ENCODE measurements at places on chromosomes 16 and 17.

DNA sequence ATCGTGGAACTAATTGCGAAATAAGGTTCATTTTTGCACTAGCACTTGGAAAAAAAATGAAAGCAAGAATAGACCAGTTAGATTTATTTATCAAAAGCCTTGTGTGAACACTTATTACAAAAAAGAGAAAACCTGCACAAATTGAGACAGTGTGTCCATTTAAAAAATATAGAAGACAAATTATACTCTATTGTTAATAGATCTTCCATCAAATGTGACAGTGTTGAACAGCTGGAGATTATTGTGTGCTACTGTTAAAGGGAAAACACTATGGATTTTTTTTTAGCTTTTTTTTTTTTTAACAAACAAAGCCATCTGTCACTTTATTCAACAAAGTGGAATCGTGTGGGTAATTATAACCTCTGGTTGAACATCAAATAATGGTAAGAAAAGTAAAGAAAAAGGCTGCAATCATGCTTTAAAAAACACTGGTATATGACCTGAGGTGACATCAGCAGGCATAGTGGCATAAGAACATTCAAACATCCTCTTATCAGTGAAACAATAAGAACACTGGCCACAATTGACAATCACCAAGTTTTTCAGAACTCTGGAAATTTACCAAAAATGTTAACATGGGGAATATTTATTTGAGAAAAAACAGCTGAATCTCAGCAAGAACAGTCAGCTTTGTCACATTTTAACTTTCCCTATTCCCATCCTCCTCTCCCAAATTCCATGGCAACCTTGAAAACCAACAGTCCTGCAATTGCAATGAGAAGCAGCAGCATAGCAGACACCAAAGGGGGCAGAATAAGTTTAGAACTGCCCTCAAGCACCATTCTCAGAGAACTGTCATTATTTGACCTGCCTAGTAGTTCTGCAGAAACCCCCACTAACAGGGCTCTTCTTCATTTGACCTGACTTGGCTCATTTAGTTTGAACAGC is 442.3 kb upstream of the MON1B start:
- DNase-seq, result no peak

DNA sequence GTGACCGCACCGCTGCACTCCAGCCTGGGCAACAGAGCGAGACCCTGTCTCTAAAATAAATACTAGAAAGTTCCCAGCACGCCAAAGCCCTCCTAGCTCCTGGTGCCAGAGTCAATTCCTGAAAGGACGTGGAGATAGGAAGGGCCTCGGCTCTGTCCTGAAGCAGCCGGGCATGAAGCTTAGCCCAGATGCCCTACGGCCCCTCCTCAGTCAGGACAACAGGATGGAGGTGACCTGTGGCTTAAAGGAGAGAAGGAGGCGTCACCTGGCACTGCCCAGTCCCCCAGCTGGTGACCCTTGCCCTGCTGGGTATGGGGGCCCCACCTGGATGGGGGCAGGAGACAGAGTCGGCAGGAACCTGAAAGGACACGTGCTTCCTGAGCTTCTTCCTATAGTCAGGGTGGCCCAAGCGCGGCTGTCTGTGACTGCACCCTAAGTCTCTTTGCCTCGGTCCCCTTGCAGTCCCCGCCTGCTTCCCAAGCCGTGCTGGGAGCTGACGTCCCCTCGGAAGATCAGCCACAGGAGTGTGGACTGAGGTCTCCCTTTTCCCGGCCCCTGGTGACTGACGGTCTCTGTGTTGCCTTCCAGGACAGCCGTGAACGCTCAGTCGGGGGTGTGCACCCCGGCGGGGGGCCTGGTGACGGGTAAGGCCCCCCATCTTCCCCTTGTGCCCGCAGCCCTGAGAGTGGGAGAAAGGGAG is 14.9 kb upstream of the RNF213 start:
- DNase-seq, result no peak

GRCh38 chr17:11996722-11997146 is 541 bp downstream of the ZNF18 start:
- peak; percentile 9 for DNase-seq

DNA sequence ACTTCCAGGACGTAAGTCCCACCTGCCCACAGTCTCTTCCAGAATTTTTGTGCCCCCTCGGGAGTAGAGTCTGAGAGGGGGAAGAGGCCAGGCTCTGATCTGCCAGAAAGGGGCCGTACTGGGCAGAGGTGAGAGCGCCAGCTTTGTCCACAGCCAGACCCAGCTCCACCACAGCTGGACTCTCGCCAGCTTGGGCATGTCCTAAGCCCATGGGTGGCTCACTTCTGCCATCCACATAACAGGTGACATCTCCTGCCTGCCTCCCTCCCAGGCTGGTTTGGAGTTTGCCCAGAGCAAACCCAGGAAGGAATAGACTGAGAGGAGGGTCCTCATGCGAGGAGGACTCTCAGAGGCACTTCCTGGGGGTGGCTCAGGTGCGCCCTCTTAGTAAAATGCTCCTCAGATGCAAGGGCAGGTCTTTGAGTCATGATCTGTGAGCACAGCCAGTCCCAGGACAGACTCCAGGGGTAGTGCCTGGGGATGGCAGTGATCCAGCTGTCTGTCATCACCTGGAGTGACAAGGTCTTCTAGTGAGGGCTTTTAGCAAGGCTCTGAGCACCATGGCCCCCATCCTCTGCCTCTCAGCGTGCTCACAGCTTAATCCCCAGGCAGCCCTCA is 89.2 kb downstream of the AMFR start:
- DNase-seq, result no peak

GRCh38 chr16:64051824-64052223 is 1070.0 kb downstream of the CDH11 start:
- DNase-seq, result no peak

DNA sequence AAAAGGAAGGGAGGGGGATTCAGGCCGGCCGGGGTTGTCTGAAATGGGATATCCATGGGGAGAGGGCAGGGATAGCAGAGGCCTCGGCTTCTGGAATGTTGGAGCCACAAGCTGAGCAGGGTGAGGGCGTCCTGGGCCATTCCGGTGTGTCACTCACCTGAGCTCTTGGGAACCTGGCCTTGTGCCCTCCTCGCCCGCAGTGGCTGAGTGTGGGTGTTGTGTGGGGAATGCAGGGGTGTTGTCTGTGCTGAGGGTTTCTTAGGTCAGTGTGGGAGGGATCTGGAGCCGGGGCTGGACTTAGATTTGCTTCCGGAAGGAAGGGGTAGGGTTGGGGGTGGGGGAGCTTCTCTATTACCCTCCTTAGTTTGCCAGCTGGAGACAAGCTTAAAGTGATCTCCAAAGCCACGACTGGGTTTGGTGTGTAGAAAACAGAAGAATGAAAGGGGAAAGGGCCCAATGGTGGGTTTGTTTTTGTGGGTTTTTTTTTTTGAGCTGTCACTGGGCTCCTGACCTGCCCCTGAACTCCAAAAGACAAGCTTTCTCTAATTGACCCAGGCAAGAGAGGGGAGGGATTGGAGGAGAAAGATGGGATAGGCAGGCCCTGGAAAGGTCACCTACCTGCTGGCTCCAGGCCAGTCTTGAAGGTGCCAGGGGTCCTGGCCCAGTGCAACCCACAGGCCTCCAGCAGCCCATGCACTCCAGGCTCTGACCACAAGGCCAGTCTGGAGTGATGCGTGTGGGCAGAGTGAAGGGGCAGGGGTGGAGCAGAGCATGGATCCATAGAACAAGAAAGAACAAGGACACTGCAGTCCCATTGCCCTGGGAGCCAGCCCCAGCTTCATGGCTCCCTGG is at the start of gene SULT1A2:
SULT1A2 (minus strand) TSS at position 211 of the 852 bp plus-strand sequence. CDS start 1,120 bp downstream, outside the sequence.
- no peak for DNase-seq

DNA sequence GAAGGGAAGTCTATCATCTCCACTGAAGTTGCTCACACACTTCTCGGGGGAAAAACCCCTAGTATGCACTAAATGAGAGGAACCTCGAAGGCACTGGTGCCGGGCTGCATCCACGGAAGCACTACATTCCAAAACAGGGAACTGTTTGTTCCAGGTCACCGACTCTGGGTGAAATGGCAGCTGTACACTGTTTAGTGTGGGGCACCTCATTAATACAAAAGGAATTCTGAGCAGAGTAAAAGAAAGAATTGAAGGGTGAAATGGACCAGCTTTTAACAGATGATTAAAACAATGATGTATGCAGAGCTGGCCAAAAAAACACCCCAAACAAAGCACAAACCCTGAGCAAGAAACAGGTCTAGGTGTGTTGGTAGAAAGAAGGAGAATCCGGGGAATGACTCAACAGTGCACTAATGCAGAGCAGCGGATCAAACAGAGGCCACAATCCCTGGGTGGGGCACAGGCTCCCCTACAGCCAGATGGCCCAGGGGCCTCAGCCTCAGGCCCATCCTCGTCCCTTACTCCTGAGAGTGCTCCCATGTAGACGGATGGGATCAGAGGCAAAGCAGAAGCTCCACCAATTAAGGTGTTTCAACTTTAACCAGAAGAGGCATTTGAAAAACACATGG is 161.5 kb downstream of the ZFHX3 start:
- DNase-seq, result no peak

Data from stimulated activated CD4-positive, alpha-beta T cell treated with anti-CD3 and anti-CD28 coated beads, Interleukin-2, amount 100 ng/mL, for 4 hours (primary cell).